ENCODE measurements at places on chromosomes 2 and 18.
A peak's percentile ranks its signal among the peaks of the same experiment; 100 is the strongest.

GRCh38 chr2:151476287-151476686 lies 66.6 kb downstream of the RIF1 start:
- no peak for DNase-seq

DNA sequence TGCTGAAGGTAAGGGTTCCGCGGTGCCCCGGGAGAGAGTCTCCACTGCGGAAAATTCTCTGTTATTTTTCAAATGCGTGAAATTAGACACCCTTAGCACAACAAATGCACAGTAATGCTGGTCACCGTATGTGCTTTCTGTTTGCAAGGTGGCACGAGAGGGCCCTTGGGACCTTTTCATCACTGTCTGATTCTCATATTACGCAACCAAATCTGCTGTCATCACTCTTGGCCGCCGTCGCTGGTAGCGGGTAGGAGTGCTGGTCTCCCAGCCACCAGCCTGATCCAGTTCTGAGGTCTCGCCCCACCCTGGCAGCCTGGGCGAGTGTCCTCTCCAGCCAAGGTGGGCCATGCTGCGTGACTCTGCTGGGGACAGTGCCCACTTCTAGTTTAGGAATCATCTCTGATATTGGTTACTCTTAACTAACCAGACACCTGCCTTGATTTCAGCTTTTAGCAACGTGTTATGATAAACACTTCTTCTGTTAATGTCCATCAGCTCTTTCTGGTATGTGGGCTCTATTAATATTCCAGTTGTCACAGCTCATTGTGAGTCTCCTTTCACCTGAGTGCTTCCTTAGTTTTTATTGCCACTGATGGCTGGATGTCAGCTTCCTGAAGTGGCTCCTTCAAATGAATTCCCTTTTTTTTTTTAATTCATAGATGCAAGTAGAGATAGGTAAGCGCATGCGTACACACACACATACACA lies 199.4 kb downstream of the GBX2 start:
- DNase-seq: no peak

DNA sequence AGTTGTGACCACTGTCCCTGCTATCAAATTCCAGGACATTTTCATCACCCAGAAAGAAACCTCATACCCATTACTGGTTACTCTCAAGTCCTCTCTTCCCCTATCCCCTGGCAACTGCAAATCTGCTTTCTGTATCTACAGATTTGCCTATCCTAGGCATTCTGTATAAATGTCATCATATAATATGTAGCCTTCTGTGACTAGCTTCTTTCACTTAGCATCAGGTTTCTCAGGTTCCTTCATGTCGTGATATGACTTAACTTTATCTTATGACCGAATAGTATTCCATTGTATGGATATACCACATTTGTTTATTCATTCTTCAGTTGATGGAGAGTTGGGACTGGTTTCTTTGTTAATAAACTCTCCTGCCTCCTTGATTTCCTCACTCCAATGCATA lies 60.5 kb downstream of the PMAIP1 start:
- DNase-seq: no peak

- DNase-seq: peak; percentile 20
These were observed 359.5 kb downstream of the ZNF521 start for GRCh38 chr18:24992491-24992890.

- no peak for DNase-seq
These were observed 93.3 kb downstream of the COLEC12 start for GRCh38 chr18:407191-407590.

DNA sequence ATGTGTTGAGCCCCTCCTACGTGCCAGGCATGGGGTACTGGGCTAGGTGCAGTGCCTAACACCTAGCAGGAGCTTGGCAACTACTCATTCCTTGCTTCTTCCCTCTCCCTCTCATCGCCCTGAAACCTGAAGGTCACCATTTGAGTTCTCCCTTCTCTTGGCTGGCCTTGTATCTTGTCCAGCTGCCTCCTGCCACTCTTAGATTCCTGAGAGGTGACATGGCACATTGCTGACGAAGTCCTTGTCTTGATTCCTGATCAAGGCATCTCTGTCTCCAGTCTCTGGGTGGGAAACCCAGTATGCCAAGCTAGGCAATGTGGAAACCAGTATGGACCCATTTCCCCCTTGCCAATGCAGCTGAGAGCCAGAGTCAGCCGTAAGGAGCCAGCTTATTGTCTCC lies 9.0 kb upstream of the EFR3B start:
- DNase-seq: no peak

- DNase-seq: no peak
These were observed 79.8 kb downstream of the RHOB start for GRCh38 chr2:20526708-20527107.

DNA sequence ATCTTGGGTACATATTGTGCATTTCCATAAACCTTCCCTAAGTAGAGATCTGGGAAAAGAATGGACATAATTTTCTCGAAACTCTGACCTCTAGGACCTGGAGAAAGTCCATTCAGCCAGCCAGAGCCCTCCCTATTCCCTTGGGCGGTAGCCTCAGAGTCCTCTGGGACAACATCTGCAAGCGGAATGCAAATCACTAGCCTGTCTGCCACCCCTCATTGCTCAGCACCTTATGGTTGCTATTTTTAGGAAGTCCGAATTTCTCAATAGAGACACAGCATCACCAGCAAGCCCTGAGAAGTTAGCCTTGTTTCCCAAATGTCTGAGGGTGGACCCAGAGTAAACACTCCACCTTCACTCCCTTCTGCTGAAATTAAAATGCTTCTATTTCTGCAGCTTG lies 17.6 kb upstream of the CD28 start:
- no peak for DNase-seq

GRCh38 chr2:183267148-183267827 lies 143.0 kb downstream of the NUP35 start:
- DNase-seq: no peak

- no peak for DNase-seq
These were observed 10.6 kb upstream of the MPP4 start for GRCh38 chr2:201709049-201709448.

GRCh38 chr2:216553093-216553478 lies 54.4 kb downstream of the RPL37A start:
- no peak for DNase-seq

- DNase-seq: no peak
These were observed 256.5 kb upstream of the EPAS1 start for GRCh38 chr2:46040563-46041155.

- DNase-seq: no peak
These were observed 165.8 kb downstream of the FMNL2 start for GRCh38 chr2:152500772-152501171.

GRCh38 chr2:99346218-99346617 lies 9.0 kb downstream of the EIF5B start:
- no peak for DNase-seq

- DNase-seq: no peak
These were observed 44.1 kb downstream of the TGFA start for GRCh38 chr2:70509565-70509964.

- DNase-seq: no peak
These were observed 4.5 kb downstream of the TRABD2A start for GRCh38 chr2:84876369-84876768.

DNA sequence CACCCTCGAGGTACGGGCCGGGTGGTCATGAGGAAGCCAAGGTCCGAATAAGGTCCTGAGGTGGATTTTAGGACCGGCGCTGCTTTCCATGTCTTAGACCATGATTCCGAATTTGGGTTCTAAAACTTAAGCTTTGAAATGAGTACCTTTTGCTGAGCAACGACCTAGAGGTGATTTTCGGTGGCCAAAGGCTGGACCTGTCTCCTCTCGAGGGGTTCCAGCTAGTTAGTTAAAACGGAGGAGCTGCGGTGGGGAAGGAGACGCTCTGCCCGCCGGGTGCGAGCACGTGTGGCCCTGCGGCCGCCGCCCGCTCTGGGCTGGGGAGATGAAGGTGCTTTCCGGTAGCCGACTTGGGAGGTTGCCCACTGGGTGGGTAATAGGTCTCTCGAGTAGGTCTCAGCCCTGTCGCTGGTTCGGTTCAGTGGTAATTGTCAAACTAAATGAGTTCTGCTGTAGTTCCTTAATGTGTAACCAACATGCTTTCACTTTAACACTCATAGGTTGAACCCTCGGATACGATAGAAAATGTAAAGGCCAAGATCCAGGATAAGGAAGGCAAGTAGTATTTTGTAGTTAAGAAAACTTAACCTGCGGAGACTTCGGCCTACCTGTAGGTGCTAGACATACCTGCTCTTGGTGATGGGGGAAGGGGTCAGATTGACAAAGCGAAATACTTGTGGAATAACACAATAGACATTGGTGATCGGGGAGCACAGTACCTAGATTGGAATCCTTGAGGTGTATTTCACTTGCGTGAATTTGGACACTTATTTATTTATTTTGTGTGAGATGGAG lies 572 bp downstream of the RPS27A start:
- no peak for DNase-seq

- DNase-seq: no peak
These were observed 6.0 kb downstream of the DDX18 start for GRCh38 chr2:117820444-117820843.

DNA sequence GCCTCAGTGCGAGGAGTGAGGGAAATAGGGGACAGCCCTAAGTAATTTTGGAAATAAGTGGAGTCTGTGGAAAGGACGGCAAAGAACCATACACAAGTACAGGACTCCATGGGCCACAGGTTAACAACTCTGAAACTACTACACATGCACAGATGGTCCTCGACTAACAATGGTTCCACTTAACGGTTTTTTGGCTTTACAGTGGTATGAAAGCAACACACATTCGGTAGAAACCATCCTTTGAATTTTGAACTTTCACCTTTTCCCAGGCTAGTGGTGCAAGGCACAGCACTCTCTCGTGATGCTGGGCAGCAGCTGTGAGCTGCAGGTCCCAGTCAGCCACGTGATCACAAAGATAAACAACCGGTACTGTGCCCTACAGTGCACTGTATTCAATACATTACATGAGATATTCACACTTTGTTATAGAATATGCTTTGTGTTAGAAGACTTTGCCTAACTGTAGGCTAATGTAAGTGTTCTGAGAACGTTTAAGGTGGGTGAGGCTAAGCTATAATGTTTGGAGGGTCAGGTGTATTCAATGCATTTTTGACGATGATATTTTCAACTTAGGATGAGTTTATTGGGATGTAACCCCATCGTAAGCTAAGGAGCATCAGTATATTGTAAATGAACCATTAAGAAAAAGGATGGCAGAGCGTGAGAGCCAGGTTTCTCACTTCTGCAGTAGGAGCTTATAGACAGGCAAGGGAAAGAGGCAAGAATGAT lies 44.6 kb downstream of the TBC1D8 start:
- DNase-seq: no peak

- peak; percentile 8 for DNase-seq
These were observed 22.5 kb downstream of the DAPL1 start for GRCh38 chr2:158817588-158817987.

- DNase-seq: no peak
These were observed 190.7 kb upstream of the RBBP8 start for GRCh38 chr18:22742409-22742808.

DNA sequence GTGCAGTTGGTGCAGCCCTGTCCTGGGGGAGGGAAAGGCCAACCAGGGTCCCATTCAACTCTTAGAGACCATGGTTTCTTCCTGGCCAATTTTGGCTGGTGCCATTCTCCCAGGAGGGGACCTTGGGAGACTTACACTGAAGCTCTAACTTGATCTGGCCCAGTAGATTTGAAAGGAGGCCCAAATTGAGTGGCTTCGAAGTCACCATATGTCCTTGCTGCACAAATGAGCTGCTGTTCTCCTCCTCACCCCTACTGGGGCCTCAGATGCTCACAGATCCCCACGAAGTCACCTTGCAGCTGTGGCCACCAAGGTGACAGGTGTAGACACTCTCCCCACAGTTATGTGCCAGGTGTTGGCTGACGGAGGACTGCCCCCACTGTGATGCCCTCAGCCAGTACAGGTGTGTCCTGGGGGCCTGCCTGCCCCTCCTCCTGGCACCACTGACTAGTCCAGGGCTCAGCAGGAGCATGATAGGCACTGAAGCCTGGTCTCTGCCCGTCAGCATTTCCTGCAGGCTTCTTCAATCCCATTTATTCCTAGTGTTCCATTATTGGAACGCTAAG lies 4.7 kb upstream of the C2orf72 start:
- no peak for DNase-seq

GRCh38 chr2:100236166-100236565 lies 86.1 kb downstream of the LONRF2 start:
- no peak for DNase-seq

GRCh38 chr2:169438466-169439072 lies 40.7 kb upstream of the BBS5 start:
- DNase-seq: no peak
